ENCODE measurements at places on chromosomes 13 and 19.
A peak's percentile ranks its signal among the peaks of the same experiment; 100 is the strongest.

DNA sequence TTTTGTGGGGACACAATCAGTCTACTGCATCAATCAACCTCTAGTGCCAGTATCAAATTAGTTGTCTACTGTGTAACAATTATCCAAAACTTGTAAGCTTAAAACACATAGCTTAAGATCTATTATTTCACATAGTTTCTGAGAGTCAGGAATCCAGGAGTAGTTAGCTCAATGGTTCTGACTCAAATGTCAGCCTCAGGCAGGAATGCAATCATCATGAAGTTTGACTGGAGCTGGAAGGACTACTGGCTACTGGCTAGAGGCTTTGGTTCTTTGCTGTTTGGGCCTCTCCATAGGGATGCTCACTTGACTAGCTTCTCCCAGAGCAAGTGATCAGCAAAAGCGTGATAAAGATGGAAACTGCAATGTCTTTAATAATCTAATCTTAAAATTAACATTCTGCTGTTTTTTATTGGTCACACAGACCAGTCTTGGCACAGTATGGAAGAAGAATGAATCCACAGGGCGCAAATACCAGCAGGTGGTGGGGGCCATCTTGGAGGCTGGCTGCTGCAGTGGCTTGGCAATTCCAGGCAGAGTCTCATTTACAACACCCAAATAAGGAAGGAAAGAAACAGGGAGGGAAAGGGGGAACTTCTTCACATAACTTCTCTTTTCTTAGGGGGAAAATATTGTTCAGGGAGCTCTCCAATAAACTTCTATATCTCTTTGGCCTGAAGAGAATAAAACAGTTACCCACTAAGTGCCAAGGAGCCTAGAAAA lies 15.7 kb downstream of the CAB39L start:
- DNase-seq: no peak

DNA sequence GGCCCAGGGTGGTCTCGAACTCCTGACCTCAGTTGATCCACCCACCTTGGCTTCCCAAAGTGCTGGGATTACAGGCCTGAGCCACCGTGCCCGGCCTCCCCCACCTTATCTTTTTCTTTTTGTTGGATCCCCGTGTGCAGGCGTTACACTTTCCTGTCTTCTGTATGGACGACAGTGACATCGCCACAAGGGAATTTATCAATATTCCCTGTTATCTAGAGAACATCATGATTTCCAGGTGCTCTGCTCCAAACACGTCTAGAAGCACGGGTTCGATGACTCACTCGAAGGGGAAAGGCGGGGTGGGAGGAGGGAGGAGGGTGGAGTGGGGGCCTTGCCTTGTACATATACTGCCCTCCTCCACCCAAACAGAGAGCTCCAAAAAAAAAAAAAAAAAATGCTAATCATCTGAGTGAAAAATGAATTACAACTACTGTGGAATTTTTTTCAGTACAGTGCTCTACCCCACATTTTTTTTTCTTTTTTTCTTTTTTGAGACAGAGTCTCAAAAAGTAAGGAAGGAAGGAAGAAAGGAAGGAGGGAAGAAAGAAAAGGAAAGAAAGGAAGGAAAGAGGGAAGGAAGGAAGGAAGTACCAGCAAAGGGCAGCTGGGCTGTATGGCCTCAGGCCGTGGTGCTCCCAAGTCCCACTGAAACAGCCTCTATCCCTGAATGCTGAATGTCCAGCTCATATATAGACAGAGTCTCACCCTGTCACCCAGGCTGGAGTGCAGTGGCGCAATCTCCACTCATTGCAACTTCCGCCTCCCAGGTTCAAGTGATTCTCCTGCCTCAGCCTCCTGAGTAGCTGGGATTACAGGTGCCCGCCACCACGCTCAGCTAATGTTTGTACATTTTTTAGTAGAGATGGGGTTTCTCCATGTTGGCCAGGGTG lies 36.8 kb downstream of the INSR start:
- DNase-seq: peak; percentile 39

- DNase-seq: no peak
Measured at GRCh38 chr19:5329141-5329540, 11.5 kb downstream of the PTPRS start.

DNA sequence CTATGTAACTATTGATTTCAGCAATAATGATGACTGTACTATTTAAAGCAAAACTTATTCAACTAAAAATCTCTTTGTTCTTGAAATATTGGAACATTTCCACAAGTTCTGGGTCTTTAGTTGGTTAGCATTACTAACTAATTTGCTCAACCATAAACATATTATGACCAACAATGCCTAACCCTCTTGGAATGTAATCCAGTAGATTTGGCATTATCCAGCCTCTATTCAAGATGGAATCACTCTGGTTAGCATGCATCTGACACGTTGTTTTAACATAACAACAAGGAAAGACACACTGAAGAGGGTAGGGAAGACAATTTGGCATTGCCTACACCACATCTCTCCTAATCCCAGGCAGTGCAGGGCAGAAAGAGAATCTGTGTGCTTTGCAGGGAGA lies 941.3 kb upstream of the PCDH20 start:
- DNase-seq: no peak

DNA sequence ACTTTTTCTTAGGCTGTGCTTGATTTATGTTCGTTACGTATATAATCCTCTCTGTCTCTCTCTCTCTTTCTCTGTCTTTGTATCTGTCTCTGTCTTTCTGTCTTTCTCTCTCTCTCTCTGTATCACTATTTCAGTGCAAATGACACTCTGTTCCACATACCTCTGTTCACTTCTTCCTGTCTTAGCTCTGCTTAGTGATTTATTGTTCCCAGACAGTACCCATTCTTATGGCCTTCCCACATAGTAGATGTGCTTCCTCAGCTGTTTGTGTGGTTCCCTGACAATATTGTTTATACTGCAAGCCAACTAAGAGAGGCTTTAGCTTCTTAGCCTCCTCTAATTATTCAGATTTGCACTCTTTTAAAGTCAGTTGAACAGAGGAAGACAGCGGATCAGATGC lies 1244.2 kb downstream of the DIAPH3 start:
- DNase-seq: no peak

GRCh38 chr13:87867426-87867825 lies 196.3 kb downstream of the SLITRK5 start:
- DNase-seq: no peak

GRCh38 chr19:48714759-48715675 lies 4.5 kb downstream of the MAMSTR start:
- no peak for DNase-seq

- DNase-seq: peak; percentile 77
Measured at GRCh38 chr19:45693106-45693788, 781 bp downstream of the QPCTL start.

DNA sequence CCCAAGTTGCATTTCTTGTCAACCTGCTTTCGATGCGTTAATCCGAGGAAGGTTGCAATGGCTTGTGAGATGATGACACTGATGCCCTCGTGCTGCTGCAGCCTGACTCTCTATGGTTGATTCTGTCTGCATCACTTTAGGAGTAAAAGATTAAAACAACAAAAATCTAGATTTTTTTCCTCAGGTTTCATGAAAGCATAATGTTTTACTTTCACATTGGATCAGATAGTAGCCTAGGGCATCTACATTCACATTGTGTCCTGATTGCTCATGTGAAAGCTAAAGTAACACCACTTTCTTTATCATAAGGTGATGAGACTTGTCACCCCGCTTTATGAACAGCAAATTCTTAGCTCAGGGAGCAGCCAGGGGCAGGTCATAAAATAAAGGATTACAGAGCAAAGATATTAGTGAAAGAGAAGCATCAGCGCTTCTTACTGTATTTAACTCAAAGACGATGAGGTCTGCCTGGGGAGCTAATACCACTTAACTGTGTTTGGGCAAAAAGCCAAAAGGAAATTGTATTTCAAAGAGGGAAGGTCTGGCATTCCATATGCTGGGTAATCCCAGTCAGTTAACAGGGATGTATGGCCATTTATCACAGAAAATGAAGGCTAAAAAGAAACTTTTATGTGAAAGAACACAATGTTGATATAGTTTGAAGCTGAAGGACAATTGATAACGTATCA lies 270.5 kb downstream of the GPC6 start:
- DNase-seq: no peak

DNA sequence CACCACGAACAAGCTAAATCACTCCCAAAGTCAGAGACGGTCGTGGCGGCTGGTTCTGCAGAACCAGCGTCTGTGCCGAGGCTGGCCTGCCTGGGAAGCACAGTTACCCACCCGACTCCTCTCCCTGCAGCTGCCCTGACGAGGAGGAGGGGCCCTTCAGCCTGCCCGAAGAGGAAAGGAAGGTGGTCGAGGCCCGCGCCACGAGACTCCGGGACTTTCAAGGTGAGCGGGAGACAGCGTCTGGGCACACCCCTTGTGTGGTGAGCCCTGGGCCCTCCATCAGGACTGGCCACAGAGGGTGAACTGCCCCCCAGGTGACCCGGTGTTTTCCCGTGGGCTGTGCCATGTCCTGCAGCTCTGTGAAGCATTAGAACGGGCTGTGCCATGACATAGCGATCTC lies 29.1 kb downstream of the PEX11G start:
- DNase-seq: no peak

- no peak for DNase-seq
Measured at GRCh38 chr13:108409730-108410129, 140.2 kb downstream of the TNFSF13B start.

GRCh38 chr13:113105921-113106452 lies 396 bp downstream of the F7 start:
- no peak for DNase-seq

GRCh38 chr19:2942928-2943640 lies 1.7 kb downstream of the ZNF77 start:
- DNase-seq: no peak
